ENCODE measurements at places on chromosomes 13 and 19.

DNA sequence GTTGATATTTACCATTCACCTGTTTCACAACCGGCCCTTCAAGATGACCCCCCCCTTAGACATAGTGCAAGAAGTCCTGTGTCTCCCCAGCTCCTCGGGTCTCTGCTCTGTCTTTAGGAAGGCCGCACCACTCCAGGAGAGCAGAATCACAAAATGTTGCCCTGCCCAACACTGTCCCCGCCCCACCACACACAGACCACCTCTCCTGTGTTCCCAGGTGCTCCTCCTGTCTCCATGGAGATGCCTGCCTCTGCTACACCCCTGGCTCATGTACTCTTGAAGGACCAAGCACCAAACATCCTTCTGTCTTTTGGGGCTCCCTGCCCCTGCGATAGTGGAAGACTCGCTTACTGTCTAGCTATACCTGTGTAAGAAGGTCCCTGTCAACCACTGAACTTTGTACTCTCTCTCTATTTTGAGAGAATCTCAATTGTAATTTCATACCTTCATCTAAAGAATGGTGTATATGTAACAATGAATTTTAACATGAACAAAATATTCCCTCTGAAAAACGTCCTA lies 9.6 kb upstream of the TNFRSF19 start:
- DNase-seq: no peak

DNA sequence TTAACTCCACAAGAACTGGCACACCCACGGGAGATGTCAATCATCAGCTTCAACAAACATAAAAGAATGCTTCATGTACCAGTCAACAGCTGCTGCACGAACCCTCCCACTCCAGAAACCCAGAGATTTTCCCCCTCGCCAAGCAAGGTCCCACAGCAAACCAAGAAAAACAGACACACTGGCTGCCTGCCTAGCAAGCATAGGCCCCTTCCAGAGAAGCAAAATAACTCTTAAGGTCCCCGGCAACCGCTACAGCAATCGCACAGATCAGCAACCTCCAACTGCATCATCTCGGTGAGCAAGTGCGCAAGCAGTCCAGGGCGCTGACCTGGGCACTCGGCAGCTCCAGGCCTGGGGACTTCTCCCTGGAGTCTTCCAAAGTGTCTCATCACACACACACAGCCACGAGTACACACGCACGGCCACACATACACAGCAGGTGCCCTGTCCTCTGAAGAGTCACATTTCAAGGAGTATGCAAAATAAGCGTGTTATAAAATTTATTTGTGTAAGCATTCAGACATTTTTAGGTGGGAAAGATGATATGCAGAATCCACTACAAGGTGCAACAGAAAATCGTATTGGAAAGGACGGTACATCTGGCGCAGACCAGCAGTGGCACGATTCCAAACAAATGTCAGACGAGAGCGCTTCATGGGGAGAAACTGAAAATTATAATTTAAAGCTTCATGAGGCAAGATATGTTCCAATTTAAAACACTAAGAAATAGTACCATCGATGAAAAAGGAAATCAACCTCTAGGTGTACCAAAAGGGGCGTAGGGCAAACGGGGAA lies 125.0 kb downstream of the STK24 start:
- DNase-seq: no peak

- no peak for DNase-seq
These were observed 4.7 kb upstream of the LILRA6 start for GRCh38 chr19:54247106-54247930.

- no peak for DNase-seq
These were observed 91.1 kb downstream of the RAB20 start for GRCh38 chr13:110470272-110471009.

DNA sequence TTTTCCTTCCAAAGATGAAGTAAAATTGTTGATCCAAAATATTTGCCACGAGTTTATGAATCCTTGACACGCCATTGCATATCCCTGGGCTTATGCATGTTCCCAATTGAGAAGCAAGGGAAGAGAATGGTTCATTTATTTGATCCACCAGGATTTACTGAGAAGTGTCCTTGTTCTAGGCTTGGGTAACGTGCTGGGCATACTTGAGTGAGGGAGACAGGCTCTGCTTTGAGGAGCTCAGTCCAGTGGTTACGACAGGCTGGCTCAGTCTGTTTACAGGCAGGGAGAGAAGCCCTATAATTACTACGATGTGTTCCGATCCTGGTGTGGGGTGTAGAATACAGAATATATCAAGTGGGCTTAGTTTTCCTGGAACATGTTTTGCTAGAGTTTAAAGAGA lies 6.3 kb upstream of the PNMA8C start:
- DNase-seq: no peak

DNA sequence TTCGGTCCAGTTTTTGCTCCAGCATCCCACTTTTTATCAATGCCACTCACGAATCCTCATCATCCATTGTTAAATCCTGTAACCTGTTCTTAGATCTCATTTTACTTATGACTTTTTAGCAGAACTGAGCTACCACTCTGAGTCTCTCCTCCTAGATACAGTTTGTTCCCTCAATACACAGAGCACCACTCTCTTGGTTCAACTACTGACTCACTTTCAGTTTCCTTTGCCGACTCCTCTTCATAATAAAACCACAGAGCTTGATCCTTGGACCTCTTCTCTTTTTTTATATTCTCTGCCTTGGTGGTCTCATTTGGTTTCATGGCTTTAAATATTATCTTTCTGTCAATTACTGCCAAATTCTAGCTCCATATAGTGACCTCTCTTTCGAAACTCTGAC lies 150.3 kb downstream of the SLITRK5 start:
- no peak for DNase-seq

DNA sequence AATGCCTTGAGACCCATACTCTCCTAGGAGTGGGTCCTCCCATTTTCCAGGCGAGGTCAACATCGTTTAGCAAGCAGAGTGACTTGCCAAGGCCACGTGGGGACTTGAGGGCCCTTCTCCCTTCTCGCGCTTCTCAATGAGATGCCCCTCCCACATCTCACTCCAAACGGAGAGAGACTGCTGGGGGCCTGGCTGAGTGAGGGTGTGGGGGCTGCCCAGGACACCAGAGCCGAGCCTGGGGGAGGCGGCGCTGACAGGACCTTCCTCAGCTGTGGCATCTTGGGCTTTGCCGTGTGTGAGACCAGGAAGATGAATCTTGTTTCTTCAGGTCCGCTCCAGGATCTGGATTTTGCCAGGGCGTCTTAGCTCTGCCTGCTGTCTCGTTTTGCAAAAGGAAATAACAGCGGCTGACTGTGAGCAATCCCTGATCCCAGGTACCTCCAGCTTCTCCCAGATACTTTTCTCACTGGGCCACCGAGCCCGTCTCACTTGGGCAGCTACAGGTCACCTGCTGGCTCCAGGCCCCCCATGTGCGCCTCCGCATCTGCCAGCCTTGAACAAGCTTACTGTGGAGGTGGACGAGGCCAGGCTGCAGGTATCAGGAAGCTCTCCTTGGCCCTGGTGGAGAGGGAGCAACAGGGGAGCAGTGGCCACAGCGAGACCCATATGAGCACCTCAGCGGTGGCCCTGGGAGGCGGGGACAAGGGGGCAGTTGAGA lies 6.0 kb downstream of the COX6B2 start:
- DNase-seq: no peak

- no peak for DNase-seq
These were observed 75.6 kb downstream of the TNFRSF19 start for GRCh38 chr13:23645851-23646250.

DNA sequence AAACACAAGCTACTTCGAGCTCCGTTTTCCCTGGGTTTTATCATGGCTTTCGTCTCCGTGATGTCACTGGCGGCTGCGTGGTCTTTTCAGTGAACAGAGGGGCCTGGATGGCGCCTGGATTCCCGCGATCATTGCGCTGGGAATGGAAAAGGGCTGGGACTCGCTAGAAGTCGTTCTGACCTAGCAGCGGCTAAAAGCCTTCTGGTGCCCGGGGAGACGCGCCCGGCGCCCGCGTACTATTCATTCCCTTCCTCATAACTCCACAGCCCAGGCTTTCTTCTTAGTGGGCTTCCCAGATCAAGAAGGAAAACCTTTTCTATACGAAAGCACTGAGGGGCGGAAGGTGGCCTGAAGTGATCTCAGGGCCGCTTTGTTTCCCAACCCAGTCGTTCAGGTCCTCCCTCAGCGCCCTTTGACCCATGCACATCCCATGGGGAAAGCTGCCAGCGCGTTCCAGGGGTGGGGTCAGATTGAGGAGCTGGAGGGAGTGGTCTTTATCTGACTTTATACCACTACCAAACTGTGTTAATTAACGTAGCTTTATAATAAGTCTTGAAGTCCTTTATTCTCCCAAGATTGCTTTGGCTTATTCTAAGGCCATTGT lies 96.6 kb downstream of the ELF1 start:
- no peak for DNase-seq

DNA sequence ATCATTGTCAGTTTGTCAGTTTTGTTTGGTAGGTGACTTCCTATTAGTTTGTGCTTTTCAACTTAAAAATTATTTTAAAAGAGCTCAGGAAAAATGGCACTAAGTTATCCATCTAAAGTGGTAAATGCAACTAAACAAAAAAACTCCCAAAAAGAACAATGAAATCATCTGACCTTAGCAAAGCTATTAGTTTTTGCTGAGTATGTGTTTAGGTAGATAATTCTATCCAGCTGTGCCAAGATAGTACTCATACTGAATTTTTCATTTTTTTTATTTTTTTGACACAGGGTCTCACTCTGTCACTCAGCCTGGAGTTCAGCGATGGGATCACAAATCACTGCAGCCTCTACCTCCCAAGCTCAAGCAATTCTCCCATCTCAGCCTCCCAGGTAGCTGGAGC lies 645.3 kb downstream of the TBC1D4 start:
- no peak for DNase-seq

GRCh38 chr13:105442949-105443699 lies 1092.3 kb downstream of the EFNB2 start:
- DNase-seq: no peak

DNA sequence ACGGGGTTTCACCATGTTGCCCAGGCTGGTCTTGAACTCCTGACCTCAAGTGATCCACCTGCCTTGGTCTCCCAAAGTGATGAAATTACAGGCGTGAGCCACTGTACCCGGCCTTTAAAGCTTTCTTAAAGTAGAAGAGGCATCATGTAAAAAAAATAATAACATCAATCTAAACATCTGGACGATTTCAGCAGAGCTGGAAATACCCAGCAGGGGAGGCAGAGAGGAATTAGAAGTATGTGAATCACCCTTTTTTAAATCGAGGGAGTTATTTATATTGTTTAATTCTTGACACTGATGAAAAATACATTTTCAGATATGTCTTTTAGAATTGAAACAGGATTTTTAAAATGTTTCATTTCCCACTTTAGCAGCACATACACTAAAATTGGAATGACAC lies 37.4 kb upstream of the MTIF3 start:
- DNase-seq: no peak

- no peak for DNase-seq
These were observed 19.6 kb upstream of the NCCRP1 start for GRCh38 chr19:39177110-39177699.

DNA sequence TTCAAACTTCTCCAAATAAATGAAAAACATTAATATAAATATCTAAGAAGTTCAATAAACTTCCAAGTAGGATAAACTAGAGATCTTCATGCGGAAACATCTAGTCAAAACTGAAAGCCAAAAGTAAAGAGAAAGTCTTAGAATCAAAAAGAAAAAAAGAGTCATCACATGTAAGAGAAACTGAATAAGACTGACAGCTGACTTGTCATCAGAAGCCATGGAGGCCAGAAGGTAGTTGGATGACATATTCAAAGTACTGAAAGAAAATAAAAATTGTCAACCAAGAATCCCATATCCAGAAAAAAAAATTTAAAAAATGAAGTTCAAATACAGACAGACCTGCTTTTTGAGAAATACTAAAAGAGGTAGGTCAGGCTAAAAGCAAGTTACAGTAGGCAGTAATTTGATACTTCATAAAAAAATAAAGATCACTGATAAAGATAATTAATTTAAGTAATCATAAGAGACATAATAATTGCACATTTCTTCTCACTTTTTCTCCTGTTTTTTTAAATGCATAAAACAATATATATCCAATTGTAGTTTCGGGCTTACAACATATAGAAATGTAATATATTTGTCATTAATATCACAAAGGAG lies 327.6 kb upstream of the PCDH9 start:
- no peak for DNase-seq

DNA sequence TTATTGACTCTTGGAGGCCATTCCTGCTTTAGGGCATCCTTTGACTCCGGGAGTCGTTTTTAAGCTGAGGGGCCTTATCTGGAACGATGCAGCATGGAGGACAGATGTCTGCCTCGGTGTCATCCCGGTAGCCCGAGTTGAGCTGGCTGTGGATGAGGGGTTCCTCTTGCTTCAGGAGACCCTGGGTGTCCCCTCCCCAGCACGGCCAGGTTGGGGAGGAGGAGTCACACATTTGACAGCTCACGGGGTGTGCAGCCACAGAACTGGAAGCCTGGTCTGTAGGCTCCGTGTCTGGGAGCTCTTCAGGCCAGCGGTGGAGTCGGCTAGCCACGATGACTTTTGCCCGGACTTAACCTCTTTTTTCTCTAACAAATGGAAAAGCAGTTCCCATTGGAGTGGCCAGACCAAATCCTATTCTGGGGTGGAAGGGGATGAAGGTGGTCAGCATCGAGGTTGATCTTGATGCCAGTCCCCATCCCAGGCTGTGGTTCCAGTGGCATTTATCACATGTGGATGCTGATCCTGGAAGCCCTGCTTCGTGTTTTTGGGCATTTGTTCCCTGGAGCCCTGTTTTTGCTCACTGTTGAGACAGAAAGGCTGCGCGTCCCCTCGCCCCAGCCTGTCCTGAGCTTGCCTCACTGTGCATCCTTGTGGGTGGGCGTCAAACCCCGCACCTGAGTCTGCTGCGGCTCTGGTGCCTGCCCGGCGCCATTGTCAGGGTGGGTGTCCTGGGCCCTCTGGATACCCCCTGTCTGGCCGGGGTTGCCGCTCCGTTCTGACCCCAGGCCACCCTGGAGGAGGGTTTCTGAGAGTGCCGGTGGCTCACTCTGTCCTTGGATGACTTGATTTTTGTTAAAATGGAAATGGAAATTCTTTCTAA lies 12.0 kb downstream of the TFDP1 start:
- no peak for DNase-seq

DNA sequence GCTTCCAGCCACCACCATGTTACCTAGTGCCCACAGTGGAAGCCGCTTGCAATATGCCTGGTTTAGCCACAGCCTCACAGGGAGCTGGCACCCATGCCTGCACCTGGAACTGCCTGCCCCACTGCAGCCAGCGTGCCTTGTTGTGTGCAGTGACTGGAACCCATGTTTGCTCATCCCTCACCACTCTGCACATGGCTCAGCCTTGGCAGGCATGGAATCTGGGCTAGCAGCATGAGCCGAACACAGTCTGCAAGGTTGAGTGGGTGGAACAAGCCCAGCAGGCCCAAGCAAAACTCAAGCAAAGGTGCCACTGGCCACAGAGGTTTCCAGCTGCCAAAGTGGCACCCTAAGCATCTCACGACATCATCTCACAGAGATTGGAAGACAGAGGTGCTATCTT lies 269.5 kb downstream of the PCDH20 start:
- DNase-seq: no peak

- no peak for DNase-seq
These were observed 135.0 kb downstream of the DLEU7 start for GRCh38 chr13:50708461-50708860.

GRCh38 chr19:41886761-41887710 lies 4.1 kb downstream of the ARHGEF1 start:
- DNase-seq: no peak

- no peak for DNase-seq
These were observed 18.8 kb upstream of the PPP5C start for GRCh38 chr19:46328079-46328478.
